Mesothelial cell of epicardium (in vitro differentiated cells): ENCODE measurements at places on chromosomes 12 and 14.

GRCh38 chr12:22702690-22703089, 77.7 kb downstream of the ETNK1 start:
- DNase-seq: no peak

DNA sequence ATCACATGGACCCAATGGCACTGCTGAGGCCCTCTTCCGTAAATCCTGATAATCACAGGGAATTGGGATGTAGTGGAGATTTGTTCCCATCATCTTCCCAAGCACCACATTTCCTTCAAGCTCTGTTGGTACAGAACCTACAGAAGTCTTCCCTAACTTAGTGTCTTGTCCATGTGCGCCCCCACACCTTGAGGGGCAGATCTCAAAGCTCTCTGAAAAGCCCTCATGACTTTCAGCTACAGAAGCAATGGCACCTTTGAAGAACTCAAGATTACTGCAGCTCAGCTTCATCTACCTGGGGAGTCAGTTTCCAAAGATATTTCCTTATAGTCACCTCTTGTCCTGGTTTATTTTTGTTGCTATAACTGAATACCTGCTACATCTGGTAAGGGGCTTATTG, 54.2 kb downstream of the MYF5 start:
- DNase-seq: no peak

DNA sequence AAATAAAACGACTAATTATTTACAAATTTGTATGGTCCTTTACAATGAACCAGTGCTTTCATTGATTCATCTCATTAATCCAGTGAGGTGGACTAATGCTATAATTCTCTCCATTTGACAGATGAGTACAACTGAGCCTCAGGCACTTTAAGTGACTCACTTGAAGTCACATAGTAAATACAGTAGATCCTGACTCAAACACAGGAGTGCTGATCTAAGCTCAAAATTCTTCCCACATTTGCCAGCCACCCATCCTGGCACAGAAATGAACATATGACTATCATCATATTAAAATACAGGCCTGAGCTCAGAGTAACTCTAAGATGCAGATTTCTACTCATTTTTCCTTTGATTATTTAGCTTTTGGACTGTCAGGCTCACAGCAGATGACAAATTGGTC, 30.6 kb downstream of the SLC16A7 start:
- no peak for DNase-seq

DNA sequence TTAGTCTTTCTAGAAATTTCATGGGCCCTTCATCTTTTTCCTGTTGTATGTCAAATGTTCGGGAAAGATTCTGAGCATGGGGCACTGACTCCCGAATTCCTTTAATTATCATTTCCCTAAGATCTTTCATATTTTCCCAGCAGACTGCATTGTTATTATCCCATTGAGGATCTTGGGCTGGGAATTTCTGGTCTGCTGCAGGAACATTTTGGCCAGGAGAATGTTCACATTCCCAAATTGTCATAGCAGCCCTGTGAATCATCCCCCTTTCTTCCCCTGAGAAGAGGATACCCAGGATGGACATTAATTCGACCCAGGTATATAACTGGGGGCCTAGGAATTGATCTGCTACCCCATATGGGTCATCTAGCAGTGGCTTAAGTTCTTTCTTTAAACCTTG, 112.5 kb downstream of the RIN3 start:
- DNase-seq: no peak

DNA sequence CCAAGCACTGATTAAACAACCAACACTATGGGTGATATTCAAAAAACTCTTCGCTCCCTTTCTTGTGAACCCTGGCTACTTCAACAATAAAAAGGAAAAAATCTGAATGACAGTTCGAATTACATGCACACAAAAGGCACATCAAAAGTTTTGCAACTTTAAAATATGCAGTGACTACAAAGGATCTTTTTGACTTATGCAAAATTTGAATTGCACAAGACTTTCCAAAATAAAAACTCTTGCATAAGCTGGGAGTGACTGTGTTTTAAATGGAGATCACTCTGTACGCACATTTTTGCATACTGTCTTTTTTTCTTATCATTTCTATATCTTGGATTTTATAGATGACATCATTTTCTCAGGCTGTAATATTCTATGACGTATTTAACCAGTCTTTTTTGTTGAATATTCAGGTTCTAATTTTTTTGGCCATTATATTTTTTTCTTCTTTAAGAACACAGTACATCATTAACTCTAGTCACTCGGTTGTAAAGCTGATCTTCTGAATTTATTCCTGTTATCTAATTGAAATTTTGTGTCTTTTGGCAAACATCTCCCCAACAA, 667.6 kb upstream of the TBX3 start:
- DNase-seq: no peak

DNA sequence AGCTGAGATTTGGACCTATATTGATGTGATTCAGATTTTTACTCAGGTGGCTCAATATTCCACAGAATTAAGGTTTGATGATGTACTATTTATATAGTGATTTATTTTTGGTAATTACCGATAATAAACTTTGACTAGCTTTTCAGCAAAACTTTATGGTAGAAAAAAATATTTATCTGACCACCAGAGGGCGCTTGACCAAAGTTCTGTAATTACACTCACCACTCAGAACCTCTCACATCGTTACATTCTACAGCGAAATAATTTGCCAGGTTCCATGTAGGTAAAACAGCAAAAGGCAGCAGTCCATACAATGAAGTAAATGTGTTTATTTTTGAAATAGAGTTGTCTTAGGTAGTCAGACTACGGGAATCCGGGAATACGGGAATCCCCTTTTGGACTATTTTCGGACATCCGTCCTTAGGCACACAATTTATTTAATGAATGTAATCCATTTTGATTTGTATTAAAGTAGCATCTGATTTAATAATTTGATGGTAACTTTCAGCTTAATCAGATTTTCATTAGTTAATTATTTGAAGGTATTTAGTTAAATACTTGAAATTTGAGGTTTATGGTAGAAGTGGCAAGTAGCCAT, 143.0 kb upstream of the DDHD1 start:
- DNase-seq: no peak

DNA sequence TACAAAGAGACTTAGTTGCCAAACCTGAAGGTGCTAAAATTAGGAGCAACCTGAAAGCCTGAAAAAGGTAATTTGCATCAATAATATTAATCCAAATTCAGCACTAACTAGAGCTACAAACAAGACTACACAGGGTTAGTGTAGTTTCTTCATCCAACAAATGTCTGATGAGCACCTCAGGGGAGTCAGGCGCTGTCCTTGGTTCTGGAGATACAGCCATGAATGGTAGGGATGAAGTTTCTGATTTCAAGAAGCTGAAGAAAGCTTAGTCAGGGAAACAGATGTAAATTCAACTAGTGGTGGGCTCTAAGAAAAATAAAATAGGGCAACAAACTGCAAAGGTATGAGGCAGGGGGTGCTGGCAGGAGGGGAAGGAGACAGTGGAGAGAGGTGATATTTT, 266.3 kb downstream of the GLT1D1 start:
- DNase-seq: no peak
